Activated naive CD4-positive, alpha-beta T cell treated with anti-CD3 and anti-CD28 coated beads for 36 hours (primary cell): ENCODE measurements at places on chromosomes 2 and 18. TPM values are rescaled to one million over a fixed set of nuclear protein-coding genes. Genes with fewer than 3 reads are reported as not detected.
A peak's percentile ranks its signal among the peaks of the same experiment; 100 is the strongest.

DNA sequence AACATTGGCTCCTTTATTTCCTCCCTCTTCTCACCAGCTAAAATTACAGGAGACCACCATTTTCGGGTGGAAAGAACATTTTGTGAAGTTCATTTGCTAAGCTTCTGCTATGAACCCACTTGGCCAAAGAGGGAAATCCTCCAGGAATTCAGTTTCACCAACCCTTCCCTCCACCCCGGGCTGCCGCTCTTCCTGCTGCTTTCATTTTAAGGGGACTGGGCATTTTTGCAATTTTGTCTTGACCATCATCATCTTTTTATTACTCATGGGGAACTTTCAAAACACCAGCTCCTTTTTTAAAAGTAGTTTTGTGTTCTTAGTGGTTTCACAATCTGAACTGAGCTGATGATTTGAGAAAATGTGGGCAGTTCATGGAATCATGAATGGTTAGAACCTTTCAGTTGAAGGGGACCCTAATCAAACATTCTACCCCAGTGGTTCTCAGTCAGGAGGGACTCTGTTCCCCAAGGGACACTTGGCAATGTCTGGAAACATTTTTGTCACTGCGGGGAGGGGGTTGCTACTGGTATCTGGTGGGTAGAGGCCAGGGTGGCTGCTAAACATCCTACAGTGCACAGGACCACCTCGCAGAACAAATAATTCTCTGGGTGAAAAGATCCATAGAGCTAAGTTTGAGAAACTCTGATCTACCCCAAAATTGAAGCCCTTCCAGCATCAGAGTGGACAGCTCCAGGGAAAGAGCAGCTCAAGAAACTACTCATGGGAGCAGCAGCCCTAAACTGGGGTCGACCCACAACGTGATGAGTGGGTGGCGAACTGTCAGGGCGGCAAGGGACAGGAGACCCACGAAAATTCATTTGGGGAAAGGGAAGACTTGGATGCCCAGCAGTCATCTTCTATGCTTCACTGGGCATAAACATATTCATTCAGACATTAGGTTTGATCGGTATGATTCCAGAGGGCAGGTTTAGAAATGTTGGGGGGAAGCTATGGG is 92.9 kb downstream of the ACKR3 start:
- no peak overlapping the region for H3K27ac ChIP-seq
- no peak for DNase-seq
- no peaks in the 10 kb centered on the region for H3K4me1 ChIP-seq

The TFPI gene
- total RNA-seq, result not detected

The ANKRD30B gene
- total RNA-seq, result not detected

DNA sequence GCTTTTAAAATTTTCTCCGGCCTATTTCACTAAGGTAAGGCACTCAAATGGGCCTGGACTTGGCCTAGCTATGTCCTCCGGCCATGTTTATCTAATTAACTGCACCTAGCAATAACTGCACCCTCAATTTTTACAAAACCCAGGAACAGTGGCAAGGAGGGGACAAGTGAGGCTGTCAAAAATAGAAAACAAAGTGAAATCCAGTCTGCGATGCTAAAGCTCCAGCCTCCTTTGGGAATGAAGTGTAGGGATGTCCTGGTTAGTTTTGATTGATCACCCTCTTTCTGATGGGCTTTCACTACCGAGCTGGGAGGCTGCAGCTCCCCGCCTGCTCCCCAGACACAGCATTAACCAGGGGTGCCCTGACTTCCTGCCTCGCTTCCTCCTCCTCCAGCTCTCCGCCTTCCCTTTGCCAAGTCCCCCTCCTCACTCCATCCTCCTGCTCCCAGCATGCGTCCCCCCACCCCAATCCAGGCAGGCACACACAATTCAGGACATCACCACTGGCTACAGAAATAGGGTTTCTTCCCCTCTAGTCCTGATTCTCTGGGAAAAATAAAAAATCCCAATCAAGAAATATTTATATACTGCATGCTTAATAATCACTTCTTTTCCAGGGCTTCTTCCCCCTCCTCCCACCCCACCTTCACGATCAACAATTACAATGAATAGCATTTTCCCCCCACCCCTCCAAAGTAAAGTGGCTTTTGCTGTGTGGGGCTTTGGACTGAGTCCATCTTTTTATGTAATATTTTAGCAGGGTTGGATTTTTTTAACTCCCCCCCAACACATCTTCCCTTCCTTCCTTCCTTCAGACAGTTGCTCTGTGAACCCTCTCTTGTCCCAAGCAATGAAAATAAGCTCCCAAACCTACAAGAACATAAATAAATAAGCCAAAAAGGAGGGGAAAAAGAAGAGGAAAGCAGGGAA is 3.3 kb upstream of the POU3F3 start:
- H3K27ac ChIP-seq, result no peak overlapping the region
- no peak overlapping the region for H3K4me3 ChIP-seq
- H3K4me1 ChIP-seq, result peaks cover 31% of the 10 kb centered on the region
- no peak for DNase-seq
- H3K36me3 ChIP-seq, result peaks cover 4% of the 10 kb centered on the region

The IL37 gene
- total RNA-seq, result not detected

The SCYGR4 gene
- not detected for total RNA-seq

DNA sequence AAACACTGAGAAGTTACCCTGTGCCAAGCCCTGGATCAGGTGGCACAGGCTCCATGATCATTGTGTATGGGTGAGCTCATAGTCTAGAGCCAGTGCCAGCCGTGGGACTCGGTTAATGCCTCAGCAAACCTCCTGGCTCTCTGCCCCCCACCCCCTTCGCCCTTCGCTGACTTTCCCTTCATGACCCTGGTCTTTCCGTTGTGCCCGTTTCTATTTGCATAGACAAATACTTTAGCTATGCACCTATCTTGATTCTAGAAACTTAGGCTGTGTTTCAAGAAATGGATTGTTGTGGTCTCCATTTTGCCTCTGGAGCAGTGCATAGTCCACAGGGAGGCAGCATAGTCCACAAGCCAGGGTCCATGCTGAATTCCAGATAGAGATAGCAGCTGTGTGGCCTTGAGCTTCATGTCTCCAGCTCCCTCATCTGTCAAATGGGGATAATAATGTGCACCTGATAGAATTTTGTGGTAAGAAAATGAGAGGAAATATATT is 44.8 kb upstream of the KDM3A start:
- peaks cover 17% of the 10 kb centered on the region for H3K4me1 ChIP-seq
- peak; percentile 57 for DNase-seq
- no peaks in the 10 kb centered on the region for H3K36me3 ChIP-seq
- H3K27ac ChIP-seq, result peak overlapping the region; percentile 15

- no peak overlapping the region for H3K4me3 ChIP-seq
- no peak overlapping the region for H3K27ac ChIP-seq
- no peaks in the 10 kb centered on the region for H3K4me1 ChIP-seq
Measured at GRCh38 chr2:33130054-33130447, 183.3 kb downstream of the LTBP1 start.

GRCh38 chr18:59724103-59724502 is 26.9 kb upstream of the CCBE1 start:
- DNase-seq, result no peak
- no peak overlapping the region for H3K4me3 ChIP-seq
- H3K27ac ChIP-seq, result no peak overlapping the region
- no peaks in the 10 kb centered on the region for H3K36me3 ChIP-seq
- H3K4me1 ChIP-seq, result no peaks in the 10 kb centered on the region
- peaks cover 5% of the 10 kb centered on the region for H3K27me3 ChIP-seq

DNA sequence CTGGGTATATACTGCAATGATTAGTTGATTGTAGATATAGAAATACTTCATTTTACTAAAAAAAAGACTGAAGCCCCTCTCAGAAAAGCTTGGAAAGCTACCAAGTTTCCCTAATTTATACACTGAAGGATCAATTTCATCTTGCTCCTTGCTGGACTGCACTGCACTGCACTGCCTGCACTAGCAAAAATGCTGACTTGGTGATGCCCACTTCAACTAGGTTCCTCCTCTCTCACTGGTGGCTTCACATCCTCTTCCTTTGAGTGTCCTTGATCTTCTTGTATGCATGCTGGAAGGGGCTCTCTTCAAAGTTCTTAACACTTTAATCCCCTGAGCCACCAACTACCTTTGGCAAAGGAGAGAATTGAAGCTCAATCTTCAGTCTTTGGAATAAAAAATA is 31.7 kb upstream of the ITPRID2 start:
- DNase-seq, result no peak
- H3K4me3 ChIP-seq, result no peak overlapping the region
- H3K27me3 ChIP-seq, result peaks cover 2% of the 10 kb centered on the region
- no peaks in the 10 kb centered on the region for H3K4me1 ChIP-seq

DNA sequence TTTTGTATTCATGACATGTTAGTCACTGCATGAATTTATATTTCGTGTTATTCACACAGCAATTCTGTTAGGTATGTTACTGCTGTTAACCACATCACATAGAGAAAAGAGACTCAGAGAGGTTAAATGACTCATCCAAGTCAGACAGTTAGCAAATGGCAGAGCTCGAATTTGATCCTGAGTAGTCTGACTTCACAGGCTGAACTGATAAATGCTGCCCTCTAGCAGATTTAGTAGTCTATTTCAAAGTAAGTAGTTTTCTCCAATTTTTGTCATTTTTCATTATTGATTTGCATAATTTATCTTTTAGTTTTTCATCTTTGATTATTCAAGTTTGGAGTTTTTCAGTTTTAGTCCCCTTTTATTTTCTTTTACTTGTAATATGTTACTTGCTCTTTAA is 58.3 kb downstream of the WDR7 start:
- H3K4me1 ChIP-seq, result peaks cover 3% of the 10 kb centered on the region
- H3K4me3 ChIP-seq, result no peak overlapping the region
- peak; percentile 56 for DNase-seq
- H3K36me3 ChIP-seq, result peaks cover 7% of the 10 kb centered on the region

The ANKRD62 gene
- not detected for total RNA-seq

The RAB12 gene
- total RNA-seq, result 11.0 TPM

The HYCC2 gene
- 19.1 TPM for total RNA-seq

DNA sequence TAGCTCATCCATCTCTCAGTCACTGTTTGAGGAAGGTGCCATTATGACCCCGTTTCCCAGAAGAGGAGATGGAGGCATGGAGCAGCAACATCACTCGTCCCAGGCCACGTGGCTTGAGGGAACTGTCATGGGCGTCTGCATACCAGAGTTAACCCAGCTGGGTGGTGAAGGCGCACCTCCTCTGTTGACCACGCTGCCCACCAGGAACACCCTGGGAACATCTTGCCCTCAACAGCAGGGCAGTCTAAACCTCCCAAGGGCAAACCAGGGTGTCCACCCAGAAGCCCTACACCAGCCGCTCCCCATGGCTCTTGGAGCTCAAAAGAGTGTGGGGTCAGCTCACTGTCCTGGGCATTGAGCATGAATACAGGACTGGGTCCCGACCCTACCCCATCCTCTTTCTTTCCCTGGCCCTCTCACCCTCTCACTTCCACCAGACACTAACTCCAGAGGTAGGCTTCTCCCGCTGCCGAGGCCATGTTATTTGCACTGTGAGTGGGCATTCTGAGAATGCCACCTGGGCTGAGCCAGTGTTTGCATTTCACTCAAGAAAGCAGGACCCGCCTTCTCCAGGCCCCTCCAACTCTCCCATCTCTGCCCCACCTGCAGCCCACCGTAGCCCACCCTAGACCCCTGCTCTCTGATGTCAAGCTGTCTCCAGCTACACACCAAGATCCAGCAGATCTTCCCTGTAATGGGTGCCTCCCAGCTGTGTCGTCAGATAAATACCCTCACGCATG is 259.6 kb downstream of the HDAC4 start:
- peaks cover 15% of the 10 kb centered on the region for H3K36me3 ChIP-seq
- no peak overlapping the region for H3K27ac ChIP-seq
- H3K27me3 ChIP-seq, result no peaks in the 10 kb centered on the region
- DNase-seq, result no peak
- no peak overlapping the region for H3K4me3 ChIP-seq
- no peaks in the 10 kb centered on the region for H3K4me1 ChIP-seq

GRCh38 chr2:195648787-195649186 is 8.2 kb upstream of the SLC39A10 start:
- peak; percentile 35 for DNase-seq
- H3K4me1 ChIP-seq, result peaks cover 18% of the 10 kb centered on the region
- H3K27me3 ChIP-seq, result no peaks in the 10 kb centered on the region
- peak overlapping the region; percentile 69 for H3K27ac ChIP-seq

DNA sequence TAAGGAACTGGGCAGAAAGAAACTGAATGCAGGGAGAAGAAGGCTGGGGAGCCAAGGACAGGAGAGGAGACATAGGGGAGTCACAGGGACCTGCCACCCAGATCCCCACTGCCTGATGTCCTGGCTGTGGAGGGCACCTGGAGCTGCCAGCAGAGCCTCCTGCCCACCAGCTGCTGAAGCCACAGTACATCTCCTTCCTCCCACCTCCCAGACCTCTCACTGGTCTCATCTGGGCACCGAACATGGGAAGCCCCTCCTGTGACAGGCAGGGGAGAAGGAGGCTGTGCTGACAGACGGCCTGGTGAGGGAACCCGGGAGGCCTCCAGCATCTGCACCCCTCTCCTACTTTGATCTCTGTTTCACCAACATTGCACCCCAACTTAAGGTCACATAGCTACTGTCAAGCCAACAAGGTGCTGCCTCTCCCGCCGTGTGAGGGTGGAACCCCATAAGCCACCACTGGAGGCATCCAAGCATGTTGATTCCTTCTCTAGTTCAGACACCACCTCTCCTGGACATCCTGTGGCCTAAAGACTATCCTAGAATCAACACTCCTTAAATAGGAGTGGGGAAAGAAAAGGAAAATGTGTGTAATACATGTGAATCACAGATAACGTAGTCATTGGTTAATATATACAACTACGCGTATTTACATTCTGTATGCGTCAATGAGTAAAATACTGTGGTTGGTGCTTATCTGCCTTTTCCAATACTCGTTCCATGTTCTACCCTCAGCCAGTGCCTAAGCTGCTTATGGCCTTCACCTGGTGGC is 3.5 kb upstream of the RNPEPL1 start:
- peak; percentile 67 for DNase-seq
- H3K27me3 ChIP-seq, result no peaks in the 10 kb centered on the region
- H3K4me3 ChIP-seq, result peak overlapping the region; percentile 92
- H3K4me1 ChIP-seq, result peaks cover 51% of the 10 kb centered on the region
- H3K36me3 ChIP-seq, result peaks cover 26% of the 10 kb centered on the region

DNA sequence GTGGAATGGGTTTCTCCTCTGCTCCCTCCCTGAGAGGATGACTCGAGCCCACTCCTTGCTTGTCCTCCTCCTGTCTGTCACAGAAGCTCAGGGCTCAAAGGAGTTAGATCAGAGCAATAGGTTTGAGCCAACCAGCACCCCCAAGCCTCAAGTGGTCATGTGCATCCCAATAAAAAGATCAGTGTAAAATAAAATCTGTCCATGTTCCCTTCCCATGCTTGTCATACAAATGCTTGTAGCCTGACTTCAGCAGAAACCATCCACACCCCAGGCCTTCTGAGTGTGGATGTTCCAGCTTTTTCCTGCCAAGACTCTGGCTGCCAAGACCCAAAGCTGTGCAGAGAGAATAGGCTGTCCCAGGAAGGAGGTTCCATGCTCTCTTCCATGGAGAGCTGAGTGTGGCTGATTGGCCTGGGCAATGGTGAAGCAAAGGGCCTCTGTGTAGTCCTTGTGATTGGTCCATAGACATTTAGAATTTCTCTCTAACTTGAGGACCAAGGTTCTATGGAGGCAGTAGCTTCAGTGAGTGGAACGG is 67.4 kb downstream of the GYPC start:
- H3K36me3 ChIP-seq, result peaks cover 3% of the 10 kb centered on the region
- no peak overlapping the region for H3K27ac ChIP-seq
- no peak for DNase-seq
- H3K4me1 ChIP-seq, result no peaks in the 10 kb centered on the region
- no peaks in the 10 kb centered on the region for H3K27me3 ChIP-seq
- H3K4me3 ChIP-seq, result no peak overlapping the region
